ENCODE measurements at places on chromosomes 16 and 17. TPM values are rescaled to one million over a fixed set of nuclear protein-coding genes. Genes with fewer than 3 reads are reported as not detected.

- DNase-seq, result no peak
These were observed 100.2 kb downstream of the WSCD1 start for GRCh38 chr17:6170349-6170748.

DNA sequence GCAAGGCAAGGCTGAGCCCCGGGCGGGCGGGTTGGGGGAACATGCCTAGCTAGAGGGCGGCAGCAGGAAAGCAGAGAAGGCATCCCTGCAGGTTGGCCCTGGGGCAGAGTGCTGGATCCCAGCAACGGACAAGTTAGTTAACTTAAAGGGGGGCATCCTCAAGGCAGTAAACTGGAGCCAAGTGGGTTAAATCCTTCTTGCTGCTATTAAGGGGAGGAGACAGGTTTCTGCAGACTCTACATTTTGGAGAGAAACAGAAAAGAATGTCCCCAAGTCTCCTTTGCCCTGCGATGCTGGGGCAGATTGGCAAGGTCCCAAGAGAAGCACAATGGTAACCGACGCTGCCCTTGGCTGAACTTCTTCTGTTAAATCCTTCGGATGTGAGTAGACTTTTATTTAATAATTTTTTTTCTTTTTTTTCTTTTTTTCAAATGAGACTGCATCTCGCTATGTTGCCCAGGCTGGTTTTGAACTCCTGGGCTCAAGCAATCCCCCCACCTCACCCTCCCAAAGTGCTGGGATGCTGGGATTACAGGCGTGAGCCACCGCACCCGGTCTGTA lies 14.0 kb downstream of the ATP5PD start:
- peak; percentile 50 for DNase-seq

DNA sequence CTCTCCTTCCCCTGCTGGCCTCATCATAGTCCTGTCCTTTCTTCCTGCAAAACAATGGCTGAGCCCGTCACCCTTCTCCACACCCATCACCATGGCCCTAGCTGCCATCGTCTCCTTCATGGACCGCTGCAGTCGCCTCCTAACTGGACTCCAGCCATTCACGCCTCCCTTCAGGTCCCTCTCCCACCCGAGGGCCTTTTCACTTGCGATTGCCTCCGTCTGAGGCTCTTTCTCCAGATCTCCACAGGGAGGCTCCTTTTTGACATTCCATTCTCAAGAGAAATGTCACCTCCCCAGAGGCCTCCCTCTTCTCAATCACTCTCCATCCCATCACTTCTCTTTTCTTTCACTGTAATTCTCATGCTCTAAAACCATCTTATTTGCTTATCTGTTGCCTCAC lies 23.5 kb downstream of the GSG1L start:
- DNase-seq, result no peak

DNA sequence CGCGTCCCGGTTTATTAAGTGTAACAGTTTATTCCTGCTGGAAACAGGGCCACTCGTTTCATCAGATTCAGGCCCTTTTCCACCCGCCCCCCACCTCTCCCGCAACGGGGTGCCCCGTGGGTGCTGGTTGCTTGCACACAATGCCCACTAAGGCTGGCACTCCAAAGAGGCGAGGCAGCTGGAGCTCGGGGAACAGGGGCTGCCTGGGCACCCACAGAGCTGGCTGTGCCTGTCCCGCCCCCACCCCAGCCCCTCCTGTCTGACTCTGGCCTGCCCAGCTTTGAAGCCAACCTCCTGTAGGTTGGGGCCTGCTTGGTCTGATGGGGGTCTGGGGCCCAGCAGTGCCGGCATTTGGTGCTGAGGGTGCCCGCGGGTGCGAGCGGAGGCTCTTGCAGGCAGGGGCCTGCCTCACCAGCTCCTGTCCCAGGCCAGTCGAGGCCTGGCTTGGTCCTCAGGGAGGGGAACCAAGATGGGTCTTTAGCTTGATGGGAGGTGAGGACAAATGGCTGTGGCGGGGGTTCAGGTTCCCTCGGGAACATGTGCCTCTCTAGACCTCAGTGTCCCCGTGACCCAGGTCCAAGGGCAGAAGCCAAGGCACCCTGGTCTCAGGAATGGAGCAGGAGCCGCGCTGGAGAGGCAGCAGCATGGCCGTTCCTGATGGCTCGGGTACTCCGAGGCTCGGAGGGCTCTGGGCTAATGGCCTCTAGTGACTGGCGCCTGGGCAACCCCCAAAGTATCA lies 20.1 kb downstream of the MYBBP1A start:
- DNase-seq, result no peak

GRCh38 chr17:17079336-17079735 lies 37.1 kb downstream of the MPRIP start:
- DNase-seq, result no peak

GRCh38 chr17:33492731-33493265 lies 199.7 kb upstream of the ASIC2 start:
- no peak for DNase-seq

GRCh38 chr16:53159781-53160436 lies 105.1 kb downstream of the CHD9 start:
- peak; percentile 72 for DNase-seq

The WFDC1 gene
- total RNA-seq, result 2.6 TPM
